ENCODE measurements at places on chromosomes 16 and 17.
A peak's percentile ranks its signal among the peaks of the same experiment; 100 is the strongest.

GRCh38 chr16:60681043-60681442 is 1355.2 kb downstream of the CDH8 start:
- no peak for DNase-seq

GRCh38 chr17:78803186-78803845 is 21.2 kb upstream of the CYTH1 start:
- no peak for DNase-seq

DNA sequence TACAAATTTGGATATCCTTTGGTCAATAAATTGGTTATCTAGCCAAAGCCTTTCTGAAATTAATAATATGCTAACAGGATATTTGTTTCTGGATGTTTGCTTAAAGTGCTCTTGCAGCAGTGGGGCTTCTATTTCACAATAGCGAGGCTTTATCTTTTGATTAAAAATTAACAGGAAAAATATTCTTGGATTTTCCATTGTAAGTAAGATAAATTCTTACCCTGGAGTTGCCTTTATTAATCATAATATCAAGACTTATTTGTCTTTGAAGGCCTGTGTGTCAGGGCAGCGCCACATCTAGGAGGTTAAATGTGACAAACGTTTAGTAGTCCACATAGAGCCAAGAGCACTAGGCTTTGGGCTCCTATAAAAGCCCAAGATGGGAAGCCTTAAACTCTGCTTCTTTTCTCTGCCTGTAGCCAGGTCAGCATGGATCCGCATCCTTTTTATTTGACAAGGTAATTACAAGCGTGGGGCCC is 5.3 kb downstream of the TMEM97 start:
- DNase-seq, result no peak

- no peak for DNase-seq
Measured at GRCh38 chr17:78210111-78210510, 3.9 kb upstream of the BIRC5 start.

- no peak for DNase-seq
Measured at GRCh38 chr17:79798299-79799173, 1.7 kb upstream of the CBX8 start.

DNA sequence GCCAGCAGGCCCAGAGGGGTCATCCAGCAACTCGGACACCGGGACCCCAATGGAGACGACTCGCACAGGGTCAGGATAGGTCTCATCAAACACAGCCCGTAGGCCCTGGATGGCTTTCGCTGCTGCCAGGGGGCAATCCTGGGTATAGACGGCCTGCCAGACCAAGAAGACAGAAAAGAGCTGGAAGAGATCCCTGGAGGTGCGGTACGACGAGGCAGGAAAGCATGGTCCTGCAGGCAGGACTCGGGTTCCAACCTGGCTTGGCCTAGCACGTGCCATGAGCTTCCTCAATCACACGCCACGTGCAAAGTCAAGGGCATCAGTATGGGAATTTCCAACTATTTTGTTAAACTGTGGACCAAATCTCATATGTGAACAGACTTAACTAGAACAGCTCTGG is 6.3 kb upstream of the EXOSC6 start:
- no peak for DNase-seq

GRCh38 chr16:79573884-79574283 is 26.7 kb downstream of the MAF start:
- no peak for DNase-seq

DNA sequence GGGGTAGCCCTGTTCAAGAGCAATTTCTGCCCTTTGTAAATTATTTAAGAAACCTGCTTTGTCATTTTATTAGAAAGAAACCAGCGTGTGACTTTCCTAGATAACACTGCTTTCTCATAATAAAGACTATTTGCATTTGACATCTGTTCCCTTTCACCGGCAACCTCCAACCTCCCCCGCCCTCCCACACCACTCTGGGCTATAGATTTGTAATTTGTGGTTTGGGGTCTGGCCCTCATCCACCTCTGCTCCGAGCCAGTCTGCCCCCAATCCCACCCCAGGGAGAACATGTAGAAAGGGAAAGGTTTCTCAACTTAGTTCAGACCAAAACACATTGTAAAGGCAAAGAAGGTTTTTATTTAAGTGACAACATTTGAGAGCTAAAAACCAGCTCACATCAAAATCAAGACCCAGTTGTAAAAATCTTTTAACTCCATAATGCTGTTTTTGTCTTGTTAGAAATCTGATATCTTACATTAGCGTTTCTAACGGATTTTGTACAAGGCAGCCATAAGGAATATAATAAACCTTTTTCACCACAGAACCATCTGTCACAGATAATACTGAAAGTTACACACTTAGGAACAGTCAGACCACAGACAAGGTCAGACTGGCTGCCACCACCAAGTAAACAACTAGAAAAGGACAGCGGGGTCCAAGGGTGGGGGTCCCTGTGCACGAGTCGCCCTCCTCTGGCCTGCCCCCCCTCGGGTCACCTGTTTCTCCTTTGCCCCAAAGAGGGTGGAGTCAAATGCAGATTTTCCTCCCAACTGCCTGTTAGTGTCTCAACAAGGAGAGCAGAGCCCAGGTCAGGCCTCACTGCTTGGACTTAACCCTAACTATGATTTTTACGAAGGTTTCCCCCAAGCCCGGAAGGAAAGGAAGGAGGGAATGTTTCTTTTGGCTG is 6.9 kb downstream of the PIMREG start:
- no peak for DNase-seq

DNA sequence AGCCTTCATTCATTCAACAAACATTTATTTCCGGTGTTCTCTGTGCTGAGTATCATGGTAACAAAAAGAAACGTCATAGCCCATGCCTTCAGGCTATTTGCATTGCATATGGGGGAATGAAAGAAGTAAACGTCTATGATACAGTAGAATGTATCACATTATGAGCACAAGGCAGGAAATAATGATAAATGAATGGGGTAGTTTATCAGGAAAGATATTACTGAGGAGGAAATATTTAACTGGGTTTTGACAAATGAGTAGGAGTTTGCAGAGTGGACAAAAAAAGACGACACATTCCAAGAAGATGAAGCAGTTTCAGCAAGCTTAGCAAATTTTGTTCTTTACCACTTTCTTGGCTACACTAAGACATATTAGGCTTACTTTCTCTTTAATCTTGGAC is 1.3 kb upstream of the KRTAP4-7 start:
- no peak for DNase-seq

DNA sequence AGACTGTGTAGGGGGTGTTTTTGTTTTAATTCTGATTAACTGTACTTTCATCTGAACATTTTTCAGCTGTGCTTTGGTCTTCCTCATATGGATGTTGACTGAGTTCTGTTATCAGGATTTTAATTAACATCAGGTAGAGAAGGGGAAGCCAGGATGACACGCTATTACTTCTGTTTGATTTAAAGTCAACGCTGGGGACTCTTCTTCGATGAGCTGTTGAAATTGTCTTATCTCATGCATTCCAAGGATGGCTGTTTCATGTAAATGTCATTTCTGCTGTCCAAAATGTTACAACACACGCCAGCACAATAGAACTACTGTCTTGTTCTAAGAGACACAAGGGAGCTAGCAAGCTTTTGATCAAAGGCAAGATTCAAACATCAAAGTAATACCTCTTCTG is 263.3 kb upstream of the CDH5 start:
- no peak for DNase-seq

DNA sequence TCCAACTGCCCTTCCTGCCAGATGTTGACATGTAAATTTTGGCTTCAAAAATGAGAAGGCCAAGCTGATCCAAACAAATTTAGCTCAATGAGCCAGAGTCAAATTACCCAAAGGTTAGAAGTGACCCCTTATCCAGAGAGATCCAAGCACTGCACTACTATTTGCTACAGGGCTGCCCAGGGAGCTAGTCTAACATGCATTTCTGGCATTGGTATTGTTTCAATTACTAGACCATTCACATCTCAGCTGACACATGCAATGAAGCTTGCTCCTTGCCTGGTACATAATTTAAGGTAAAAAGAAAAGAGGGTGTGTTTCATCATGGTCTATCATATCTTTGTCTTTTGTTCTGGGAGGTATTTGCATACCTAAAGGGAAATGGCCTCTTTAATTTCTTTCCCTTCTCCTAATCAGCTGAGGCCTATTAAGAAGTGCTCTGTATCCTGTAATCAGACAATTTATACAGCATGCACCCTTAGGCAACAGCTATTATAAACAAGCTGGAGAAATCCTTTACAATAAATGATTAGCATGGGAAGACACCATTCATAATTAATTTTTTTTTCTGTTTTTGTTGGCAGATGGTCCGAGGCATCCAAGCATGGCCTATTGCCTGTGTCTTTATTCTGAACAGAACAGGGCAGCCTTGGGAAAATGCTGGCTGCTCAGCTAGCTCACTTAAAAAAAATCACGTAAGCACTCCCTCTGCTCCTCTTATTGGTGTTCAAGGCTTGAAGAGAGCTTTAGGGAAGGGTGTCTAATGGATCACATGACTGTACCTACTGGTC is 161.5 kb upstream of the SALL1 start:
- no peak for DNase-seq

GRCh38 chr17:29661213-29661612 is 38.5 kb upstream of the CORO6 start:
- DNase-seq, result no peak

GRCh38 chr17:83079766-83080578 is 563 bp downstream of the METRNL start:
- DNase-seq, result no peak

- DNase-seq, result no peak
Measured at GRCh38 chr17:59388069-59388556, 56.7 kb downstream of the YPEL2 start.

DNA sequence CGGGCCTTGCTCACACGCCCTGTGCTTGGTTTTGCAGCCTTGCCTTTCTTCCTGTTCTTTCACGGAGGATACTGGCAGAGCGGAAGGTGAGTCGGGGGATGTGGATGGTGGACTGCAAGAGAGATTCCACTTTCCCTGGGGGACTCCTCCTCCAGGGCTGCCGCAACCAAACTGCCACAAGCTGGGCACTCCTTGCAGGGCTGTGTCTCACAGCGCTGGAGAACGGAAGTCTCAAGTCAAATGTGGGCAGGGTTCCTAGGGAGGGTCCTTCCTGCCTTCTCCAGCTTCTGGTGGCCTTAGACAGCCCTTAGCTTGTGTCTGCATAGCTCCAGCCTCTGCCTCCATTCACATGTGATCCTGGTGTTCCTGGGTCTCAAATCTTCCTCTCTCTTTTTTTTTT is 11.4 kb upstream of the BIRC5 start:
- DNase-seq, result no peak

- no peak for DNase-seq
Measured at GRCh38 chr16:23114131-23114904, 34.9 kb downstream of the USP31 start.

- DNase-seq, result no peak
Measured at GRCh38 chr16:86833136-86833535, 254.8 kb downstream of the FOXL1 start.

- no peak for DNase-seq
Measured at GRCh38 chr16:54425681-54426552, 139.3 kb upstream of the IRX3 start.

DNA sequence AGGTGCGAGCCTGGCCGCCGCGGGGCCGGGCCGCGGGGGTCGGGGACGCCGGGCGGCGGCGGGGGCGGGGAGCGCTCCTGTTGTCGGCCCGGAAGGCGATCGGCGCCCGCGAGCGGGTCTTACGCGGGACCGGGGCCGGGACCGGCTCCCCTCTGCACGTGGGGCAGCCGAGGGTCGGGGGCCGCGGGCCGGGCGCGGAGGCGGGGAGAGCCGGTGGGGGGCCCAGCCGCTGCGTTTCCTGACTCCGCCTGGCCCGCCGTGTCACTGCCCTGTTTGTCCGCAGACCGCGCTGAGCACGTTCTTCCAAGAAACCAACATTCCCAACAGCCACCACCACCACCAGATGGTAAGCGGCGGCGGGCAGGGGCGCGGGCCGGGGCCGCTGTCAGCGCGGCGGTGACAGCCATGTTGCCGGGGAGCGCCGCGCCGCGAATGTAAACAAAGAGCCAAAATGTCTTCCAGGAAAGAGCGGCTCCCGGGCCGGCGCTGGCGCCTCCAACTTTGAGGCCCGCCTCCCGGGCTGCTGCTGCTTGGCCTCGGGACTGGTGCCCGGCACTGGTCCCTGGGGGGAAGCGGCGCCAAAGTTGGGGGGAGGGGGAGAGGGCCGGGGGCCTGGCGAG is 586 bp downstream of the UBALD2 start:
- peak; percentile 51 for DNase-seq

DNA sequence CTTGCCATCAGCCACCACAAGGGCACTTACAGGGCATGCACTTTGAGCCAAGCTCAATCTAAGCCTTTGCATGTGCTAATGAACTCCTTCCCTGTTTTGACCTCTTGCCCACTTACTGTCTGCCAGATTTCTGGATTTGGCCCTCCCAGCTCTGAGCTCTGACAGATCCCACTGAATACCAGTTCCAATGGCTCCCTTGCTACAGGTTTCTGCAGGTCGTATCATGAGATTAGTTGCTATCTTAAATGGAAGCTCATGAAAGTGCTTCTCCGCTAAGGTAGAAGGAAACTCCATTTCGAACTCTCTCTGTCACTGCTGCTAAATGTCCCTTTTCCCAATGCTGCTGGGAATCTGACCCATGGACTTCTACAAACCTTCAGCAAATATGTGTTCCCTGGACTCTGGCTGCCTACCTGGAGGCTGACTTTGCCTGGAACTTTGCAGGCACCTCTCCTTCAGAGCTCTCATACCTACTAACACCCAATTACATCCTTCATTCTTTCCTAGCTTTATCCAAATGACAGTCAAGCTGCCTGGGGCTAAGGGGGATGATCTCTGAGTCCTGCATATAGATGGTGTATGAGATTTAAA is 23.5 kb upstream of the TOB1 start:
- no peak for DNase-seq

All from activated T-helper 9 cell treated with anti-CD3 and anti-CD28 coated beads, Interleukin-2, amount 50 U/mL, for 16 hours (primary cell).